ENCODE measurements at places on chromosomes 7 and 10.

DNA sequence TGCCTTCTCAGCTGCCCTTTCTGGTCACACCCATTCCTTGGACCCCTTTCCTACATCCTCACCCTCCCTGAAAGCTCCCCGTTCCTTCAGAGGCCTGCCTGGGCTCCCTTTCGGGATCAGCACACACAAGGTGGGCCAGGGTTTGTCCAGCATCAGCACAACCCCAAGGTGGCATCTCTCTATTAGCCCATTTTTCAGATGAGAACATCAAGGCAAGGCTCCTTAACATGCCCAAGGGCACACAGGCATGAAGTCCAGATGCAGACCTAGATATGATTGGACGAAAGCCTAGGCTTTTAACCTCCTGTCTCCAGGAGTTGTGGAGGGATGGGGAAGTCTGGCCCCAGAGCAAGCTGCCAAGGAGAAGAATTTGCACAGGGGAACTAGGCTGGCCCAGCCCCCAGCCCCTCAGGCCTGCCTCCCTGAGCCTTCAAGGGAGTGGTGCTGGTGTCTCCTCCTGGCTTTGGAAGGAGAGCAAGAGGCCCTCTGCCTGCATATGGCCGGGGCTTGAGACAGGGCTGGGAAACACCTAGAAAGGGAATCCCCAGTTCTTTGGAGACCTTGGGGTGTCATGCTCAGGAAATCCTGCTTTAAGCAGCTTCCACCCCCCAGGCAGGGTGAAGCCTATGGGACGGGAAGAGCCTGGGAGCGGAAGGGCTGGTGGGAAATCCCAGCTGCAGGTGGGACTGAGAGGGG lies 9.0 kb upstream of the VSIR start:
- no peak for DNase-seq

GRCh38 chr10:89280508-89280907 lies 21.3 kb upstream of the IFIT2 start:
- peak; percentile 59 for DNase-seq

- no peak for DNase-seq
Measured at GRCh38 chr7:93856323-93856722, 34.2 kb downstream of the TFPI2 start.

DNA sequence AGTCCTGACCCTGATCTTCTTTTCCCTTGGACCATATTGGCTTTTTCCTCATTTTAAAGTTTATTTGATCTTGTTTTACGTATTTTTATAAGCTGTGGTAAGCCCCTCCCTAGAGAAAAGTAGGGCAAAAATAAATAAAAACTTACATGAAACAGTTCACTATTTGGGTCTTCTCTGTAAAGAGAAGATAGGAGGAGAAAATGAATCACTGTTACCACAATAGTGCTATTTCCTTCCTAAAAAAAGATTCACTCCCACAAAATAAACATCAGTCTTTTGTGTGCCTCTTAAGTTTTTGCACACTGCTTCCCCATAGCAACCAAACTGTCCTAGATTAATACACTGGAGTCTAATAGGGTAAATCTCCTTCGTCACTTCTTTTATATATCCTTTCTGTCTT lies 1.4 kb upstream of the SVIL start:
- peak; percentile 71 for DNase-seq

DNA sequence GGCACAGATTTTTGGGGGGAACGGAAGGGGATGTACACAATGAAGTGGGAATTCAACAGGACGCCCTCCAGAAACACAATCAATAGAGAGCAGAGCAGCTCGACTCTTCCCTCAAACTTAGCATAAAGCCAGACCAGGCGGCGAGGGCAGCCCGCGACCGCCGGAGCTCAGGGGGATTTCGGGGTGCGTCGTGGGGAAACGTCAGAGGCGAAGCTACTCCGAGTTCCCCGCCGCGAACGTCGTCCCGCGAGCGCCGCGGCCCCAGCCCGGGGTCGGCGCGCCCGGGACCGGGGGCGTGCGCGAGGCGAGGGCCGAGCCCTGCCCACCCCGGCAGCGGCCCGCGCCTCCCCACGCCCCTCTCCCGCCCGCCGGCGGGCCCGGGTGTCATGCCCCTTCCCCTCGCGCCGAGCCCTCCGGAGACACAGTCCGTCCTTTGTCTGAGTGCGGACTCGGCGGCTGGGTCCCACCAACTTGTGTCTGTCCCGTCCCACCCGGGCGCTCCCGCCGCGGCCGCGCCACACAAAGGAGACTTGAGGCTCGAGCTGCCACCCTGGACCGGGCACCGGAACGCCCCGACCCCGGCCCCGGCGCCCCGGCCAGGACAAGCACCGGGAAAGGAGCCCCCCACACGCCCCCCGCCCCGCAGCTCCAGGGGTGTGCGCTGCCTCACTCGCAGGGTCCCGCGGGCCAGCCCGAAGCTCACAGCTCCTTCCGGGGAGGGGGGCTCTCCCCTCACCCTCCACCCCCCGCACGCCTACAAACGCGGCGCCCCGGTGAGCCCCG lies 634 bp downstream of the EZH2 start:
- DNase-seq = peak; percentile 4

DNA sequence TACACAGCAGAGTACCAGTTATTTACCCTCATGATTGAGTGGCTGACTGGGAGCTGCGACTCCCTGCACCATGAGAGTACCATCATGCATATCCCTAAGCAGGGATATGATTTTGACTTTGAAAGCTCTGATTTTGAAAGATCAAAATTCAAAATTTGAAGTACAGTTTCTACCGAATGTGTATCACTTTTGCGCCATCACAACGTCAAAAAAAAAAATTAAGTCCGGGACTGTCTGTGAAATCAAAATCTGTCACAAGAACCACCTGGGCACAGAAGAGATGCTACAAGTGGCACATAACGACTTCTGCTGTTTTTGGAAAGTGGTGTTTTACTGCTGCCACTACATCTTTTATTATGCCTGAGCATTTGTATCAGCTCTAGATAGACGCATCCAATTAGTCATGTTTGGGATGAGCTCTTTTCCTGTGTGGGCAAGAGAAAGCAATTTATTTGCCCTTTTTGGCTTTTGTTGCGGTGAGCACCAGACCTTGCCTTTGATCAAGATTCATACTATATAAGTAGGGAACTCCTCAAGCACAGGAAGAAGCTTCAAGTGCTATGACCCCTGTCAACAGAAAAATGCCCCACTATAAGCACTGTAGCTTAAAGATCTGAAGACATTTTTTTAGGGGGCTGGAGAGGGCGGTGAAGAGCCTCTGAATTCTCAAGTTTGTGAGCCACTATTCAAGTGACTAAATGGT lies 10.7 kb downstream of the MTPN start:
- no peak for DNase-seq

DNA sequence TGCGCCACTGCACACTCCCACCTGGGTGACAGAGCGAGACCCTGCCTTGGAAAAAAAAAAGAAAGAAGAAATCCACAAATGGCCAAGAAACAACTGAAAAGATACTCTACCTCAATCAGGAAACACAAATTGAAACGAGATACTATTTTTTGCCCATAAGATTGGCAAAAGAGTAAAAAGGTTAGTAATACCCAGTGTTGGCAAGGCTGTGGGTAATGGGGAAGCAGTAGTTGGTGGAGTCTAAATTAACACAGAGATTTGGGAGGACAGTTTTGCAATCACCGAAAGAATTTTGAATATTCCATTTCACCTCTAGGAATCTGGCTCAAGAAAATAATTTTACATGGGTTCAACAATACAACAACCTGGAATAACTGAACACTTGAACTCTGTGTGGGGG lies 19.9 kb downstream of the ABRAXAS2 start:
- DNase-seq = no peak

GRCh38 chr10:9211228-9211627 lies 1156.7 kb downstream of the GATA3 start:
- no peak for DNase-seq

- peak; percentile 91 for DNase-seq
Measured at GRCh38 chr7:43582503-43583423, at the start of gene STK17A. Gene STK17A (plus strand): TSS chr7:43583108. CDS start chr7:43583244, 136 bp downstream.

- DNase-seq = no peak
Measured at GRCh38 chr7:43487731-43488073, 95.2 kb upstream of the STK17A start.

- DNase-seq = peak; percentile 29
Measured at GRCh38 chr7:133310232-133310862, 57.5 kb downstream of the EXOC4 start.

Measured in fibroblast of skin of scalp (primary cell).